Nasal cavity respiratory epithelium epithelial cell of viscerocranial mucosa (primary cell): ENCODE measurements at places on chromosomes 5 and 9. TPM values are rescaled to one million over a fixed set of nuclear protein-coding genes. Genes with fewer than 3 reads are reported as not detected.

Gene CDH9
- total RNA-seq, result not detected in 2 replicates

Gene SLC45A2
- total RNA-seq, result 0.14 TPM in 1 of 2 replicates, not detected in the other

Gene WWC1
- 27.7 and 45.8 TPM in 2 replicates for total RNA-seq

Gene DAB2
- 0.34 and 10.2 TPM in 2 replicates for total RNA-seq

Gene FUT7
- total RNA-seq, result not detected in 2 replicates

Gene PCDHB16
- 0.07 TPM in 1 of 2 replicates, not detected in the other for total RNA-seq

Gene RRAGA
- 33.8 and 41.5 TPM in 2 replicates for total RNA-seq

Gene NEURL1B
- total RNA-seq, result 4.8 and 44.1 TPM in 2 replicates

Gene PLCXD3
- total RNA-seq, result not detected in 2 replicates

Gene LCNL1
- total RNA-seq, result not detected in 2 replicates

Gene CXCL14
- total RNA-seq, result 0.34 and 6.5 TPM in 2 replicates

Gene TMEM215
- total RNA-seq, result not detected in 2 replicates

Gene BTNL8
- total RNA-seq, result not detected in 2 replicates

Gene FYB1
- total RNA-seq, result 0.34 and 16.9 TPM in 2 replicates

Gene REEP2
- 0.34 and 2.8 TPM in 2 replicates for total RNA-seq

Gene CATSPER3
- total RNA-seq, result 0.21 and 0.34 TPM in 2 replicates

Gene CNTNAP3B
- total RNA-seq, result 3.1 and 9.9 TPM in 2 replicates

Gene C1QTNF2
- 0.07 TPM in 1 of 2 replicates, not detected in the other for total RNA-seq

Gene IFNA21
- not detected in 2 replicates for total RNA-seq

Gene DOLPP1
- 12.2 and 16.4 TPM in 2 replicates for total RNA-seq

Gene NEK6
- total RNA-seq, result 8.2 and 23.5 TPM in 2 replicates

Gene LAMC3
- total RNA-seq, result not detected in 2 replicates
